ENCODE measurements at places on chromosomes 4 and X.

- no peak for DNase-seq
Observed at GRCh38 chr4:95000076-95000648, 242.4 kb downstream of the BMPR1B start.

DNA sequence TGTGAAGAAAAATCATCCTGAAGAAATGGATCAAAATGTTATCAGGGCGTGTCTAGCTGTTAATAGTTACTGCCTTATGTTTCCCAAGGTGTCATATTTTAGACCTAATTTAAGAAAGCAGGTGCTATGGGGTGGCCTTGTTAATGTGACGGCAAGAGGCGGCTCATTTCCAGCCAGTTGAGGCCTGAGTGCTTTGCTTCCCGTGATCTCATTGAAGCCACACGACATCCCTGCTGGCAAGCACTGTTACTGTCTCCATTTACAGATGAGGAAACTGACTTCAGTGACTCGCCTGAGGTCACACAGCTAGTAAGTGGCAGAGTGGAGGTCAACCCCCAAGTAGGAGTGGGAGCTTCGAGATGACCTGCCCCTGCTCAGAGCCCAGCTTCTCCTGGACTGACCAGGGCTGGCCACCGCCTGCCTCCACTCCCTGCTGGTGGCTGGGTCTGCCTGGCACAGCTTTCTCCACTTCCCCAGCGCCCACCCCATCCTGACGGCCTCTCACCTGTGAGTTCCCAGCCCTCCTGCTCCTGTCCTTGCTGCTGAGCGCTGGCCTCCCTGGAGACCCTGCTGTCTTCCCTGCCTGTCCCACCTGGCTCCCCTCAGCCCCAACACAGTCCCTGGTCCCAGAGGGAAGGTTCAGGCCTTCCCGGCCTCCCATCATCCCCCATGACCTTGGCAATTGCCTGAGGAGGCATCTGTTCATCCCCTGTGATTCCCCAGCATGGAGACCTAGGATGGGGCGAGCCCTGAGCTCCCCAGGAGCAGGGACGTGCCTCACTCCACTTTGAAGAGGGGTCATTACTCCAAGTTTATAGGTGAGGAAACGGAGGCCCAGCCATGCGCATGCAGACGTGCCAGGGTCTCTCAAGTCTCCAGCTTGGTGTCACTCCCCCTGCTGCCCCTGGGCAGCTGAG, 47.7 kb upstream of the SORCS2 start:
- no peak for DNase-seq

DNA sequence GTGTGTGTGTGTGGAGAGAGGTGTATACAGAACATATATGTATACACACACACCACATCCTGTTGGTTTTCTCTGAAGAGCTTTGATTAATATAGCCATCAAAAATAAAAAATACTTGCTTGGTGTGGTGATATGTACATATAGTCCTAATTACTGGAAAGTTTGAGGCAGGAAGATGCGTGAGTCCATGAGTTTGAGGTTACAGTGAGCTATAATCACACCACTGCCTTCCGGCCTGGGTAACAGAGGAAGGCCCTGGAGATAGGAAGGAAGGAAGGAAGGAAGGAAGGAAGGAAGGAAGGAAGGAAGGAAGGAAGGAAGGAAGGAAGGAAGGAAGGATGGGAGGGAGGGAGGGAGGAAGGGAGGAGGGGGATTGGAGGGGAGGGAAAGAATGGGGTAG, 360.4 kb upstream of the CPEB2 start:
- no peak for DNase-seq

DNA sequence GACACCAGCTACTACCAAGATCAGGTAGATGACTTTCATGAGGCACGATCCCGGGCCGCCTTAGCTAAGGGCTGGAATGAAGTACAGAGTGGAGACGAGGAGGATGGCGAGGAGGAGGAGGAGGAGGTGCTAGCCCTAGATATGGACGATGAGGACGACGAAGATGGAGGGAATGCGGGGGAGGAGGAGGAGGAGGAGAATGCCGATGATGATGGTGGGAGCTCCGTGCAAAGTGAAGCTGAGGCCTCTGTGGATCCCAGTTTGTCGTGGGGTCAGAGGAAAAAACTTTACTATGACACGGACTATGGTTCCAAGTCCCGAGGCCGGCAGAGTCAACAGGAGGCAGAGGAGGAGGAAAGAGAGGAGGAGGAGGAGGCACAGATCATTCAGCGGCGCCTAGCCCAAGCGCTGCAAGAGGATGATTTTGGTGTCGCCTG, 481 bp downstream of the UTP3 start:
- no peak for DNase-seq

GRCh38 chrX:150610043-150610442, 41.6 kb downstream of the MTM1 start:
- DNase-seq = no peak

- DNase-seq = no peak
Observed at GRCh38 chr4:172751550-172751949, 417.1 kb upstream of the GALNT7 start.

- DNase-seq = no peak
Observed at GRCh38 chr4:4446434-4446833, 59.5 kb downstream of the NSG1 start.

DNA sequence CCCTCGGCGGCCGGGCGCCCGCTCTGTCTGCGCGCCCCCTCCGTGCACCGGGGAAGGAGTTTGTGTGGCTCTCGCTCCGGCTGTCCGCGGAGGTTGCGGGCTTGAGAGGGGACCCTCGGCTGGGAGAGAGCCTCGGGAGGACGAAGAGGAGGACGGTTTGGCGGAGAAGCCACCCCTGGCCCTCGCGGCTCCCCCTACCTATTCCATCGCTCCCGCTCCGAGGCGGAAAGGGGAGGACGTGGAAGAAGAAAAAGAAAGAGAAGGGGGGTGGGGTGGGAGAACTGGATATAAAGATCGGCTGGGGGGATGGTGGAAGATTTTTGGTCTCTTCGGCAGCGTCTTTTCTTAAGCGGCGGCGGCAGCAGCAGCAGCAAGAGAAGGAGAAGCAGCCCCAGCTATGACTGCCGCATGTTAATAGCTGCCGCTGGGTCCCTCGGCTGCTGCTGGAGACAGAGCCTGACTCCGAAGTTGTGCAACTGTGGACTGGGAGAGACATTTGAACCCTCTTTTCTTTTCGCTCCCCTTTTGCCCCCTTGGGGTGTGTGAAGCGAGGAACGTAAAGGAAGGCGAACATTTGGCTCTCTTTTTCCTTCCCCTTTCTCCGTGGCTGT, 895 bp downstream of the ADGRL3 start:
- DNase-seq = no peak

- no peak for DNase-seq
Observed at GRCh38 chr4:119682099-119682498, 53.5 kb upstream of the PDE5A start.

DNA sequence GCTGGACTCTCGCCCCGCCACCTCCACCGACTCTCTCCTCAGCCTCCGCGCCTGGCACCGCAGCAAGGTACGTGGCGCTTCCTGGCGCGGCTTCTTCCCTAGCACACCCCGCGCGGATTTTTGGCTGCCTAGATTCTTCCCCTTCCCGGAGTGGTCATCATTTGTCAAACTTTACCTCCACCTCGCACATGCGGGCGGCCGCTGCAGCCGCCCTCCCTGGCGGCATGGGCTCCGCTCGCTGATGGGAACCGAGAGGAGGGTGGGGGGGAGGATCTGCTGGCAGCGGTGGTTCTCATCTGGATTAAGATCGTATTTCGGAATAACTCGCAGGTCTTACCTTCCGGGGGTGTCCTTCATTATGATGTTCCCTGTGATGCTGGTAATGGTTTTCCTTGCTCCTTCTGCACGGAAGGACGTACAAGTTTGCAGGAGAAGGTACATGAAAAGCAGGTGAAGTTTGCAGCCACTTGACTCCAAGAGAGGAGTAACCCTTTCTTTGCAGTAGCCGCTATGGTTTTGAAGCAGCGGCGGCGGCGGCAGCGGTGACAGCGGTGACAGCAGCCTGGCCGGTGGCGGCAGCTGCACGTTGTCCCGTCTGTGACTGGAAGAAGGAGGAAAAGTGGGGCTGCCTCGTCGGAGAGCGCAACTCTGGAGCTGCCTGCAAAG, 2183.9 kb upstream of the TENM3 start:
- DNase-seq = no peak

DNA sequence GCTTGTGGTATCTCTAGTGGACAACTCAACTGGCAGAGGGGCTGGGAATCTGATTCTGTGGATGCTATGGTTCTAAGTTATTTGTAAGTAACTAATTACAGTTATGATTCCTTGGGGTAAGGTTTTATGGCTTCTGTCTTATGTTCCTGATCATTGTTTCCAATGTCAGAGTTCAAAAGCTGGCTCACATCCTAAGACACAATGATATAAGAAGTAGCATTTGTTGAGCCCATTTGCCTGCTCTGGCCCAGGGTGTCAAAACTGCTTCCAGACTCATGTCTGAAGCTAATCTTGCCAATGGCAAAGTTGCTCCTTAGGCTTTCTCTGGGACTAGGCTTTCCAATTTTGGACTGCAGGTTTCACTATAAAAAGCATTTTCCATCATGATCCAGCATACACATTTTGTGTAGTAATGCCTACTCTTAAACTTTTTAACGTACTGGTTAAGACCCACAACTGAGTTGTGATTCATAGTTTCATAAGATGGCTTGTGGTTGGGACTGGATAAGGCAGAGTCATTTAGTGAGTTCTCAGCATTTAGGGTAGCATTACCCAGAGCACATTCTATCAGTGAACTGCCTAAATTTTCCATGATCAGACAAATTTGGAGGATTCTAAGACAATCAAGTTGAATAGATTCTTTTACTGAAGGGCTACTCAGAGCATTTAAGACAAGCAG, 50.0 kb downstream of the CCNI start:
- peak; percentile 48 for DNase-seq

DNA sequence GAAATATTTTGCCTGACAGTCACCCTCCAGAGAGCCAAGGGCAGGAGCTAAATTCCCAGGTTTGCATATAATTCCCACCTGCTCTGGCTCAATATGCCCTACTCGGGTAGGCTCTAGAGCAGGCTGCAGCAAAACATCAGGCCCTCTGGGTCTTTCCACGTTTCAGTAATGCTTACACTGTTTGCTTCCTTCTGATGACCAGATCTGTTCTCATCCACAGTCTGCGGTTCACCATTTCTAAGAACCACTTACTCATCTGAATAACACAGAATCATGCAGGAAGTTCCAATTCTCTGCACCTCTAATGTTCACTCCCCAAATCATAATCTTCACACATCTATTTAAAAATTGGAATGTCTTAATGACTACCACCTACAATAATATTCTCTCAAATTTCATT, 141.4 kb downstream of the PPP3CA start:
- peak; percentile 36 for DNase-seq

DNA sequence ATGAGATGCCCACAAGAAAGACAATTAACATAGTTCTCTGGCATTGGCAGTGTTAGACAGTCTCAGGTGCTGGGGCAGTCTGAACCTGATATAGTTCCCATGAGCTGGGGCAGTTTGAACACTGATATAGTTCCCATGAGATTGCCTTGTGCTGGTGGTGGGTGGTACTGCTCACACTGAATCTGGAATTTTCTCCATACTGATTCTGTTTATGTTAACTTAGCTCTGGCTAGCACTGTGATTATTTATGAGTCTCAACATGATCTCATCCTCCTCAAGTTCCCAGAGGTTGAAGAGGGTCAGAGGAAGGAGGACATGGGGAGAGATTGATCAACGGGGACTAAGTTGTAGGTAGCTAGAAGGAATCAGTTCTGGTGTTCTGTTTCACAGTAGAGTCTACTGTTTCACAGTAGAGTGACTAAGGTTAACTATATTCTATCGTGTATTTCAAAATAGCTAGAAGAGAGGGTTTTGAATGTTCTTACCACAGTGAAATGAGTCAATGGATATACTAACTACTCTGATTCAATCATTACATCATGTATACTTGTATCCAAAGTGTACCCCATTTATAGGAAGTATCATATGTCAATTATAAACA, 379.9 kb downstream of the ADAM29 start:
- DNase-seq = peak; percentile 28

GRCh38 chr4:144564358-144564757, 81.6 kb upstream of the HHIP start:
- DNase-seq = no peak

GRCh38 chrX:65751519-65751918, 84.1 kb downstream of the MSN start:
- DNase-seq = no peak

DNA sequence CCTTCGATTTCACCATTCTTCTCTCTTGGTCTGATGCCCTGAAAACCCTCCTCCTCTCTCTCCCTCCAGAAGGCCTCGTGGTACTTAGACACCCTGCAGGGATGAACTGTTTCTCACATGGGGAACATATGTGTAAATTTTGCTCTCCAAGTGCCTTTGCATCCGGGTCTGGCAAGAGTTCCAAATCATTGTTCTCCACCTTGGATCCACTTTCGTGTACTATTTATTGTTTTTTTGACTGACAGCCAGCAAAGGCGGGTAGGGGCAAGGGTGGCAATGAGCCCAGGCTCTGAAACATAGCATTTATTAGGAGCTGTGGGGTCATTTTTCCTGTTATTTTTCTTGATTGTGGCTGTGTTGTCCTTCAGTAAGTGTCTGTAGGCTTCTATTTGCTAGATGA, 81.7 kb downstream of the RTL5 start:
- DNase-seq = peak; percentile 51

DNA sequence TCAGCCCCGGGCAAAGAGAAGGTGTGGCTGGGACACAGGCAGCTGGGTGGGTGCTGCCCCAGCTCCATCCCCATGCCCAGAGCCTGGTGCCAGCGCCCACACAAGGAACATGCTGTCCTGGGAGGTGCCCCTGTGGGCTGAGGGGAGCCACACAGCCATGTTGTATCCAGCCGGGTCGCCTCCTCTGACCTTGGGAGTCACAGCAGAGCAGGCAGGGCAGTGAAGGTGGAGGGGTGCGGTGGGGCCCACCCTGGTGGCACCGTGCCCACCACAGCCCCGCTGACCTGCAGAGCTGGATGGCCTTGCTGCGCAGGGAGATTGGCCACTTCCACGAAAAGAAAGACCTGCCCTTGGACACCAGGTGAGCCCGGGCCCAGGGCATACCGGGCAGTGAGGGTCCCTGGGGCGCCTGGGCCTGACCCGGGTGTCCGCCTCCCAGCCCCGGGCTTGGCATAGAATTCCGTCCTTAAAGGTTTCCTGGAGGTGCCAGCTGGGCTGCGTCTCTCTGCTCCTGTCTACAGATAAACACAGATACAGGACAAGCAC, 18.7 kb upstream of the ADD1 start:
- DNase-seq = no peak

- DNase-seq = peak; percentile 11
Observed at GRCh38 chr4:18366892-18367291, 345.3 kb upstream of the LCORL start.

DNA sequence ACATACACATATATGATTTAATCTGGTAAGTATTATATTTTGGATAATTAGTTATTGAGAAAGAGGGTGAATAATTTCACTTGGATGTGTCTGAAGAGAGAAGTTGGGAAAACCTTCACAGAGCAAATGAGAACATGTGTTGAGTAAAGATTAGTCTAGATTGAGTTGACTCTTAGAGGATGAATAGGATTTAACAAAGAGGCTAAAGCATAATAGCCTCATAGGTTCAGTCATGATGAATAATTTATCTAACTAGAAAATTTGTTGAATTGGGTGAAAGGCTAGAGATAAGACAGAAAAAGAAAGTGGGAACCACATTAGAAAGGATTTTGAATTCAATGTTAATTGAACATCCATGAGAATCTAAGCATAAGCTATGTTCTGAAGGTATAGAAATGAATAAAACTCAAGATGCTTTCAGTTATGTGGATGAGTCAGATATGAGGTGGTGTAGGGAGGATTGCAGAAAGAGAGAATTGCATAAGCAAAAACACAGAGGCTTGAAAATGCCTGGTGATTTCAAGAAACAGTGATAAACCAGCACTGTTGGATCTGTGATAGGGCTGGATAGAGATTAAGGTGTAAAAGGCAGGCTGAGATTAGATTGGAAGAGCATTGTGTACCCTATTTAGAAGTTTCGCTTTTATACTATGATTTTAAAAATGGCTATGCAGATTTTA, 207.6 kb upstream of the NR3C2 start:
- DNase-seq = peak; percentile 34

- peak; percentile 84 for DNase-seq
Observed at GRCh38 chr4:118964891-118965411, 76.3 kb downstream of the SYNPO2 start.
